Activated CD4-positive, CD25-positive, alpha-beta regulatory T cell treated with anti-CD3 and anti-CD28 coated beads, Interleukin-2, amount 50 U/mL, for 24 hours (primary cell): ENCODE measurements at places on chromosomes 1 and 21.

DNA sequence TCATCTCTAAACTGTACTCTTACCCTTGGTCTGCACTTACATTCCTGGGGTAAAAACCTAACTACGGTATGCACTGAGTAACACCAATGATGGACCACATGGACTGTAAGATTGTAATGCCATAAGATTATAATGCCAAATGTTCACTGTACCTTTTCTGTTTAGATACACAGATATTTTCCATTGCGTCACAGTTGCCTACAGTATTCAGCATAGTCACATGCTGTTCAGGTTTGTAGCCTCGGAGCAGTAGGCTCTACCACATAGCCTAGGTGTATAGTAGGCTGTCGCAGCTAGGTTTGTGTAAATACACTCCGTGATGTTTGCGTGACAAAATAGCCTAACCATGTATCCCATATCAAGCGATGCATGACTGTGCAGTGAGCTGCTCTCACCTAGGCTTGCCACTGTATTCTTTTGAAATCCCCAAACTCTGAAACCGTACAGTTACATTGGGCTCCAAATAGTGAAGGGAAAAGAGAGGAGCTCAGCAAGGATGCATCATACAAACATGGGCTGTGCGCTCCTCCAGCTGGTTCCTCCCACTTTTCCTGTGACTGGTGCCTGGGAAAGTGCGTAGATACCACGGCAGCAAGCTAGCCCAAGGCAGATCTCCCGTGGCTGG lies 35.2 kb downstream of the CFAP57 start:
- ATAC-seq = no peak

GRCh38 chr21:27805696-27806095 lies 838.8 kb upstream of the ADAMTS5 start:
- ATAC-seq = no peak

DNA sequence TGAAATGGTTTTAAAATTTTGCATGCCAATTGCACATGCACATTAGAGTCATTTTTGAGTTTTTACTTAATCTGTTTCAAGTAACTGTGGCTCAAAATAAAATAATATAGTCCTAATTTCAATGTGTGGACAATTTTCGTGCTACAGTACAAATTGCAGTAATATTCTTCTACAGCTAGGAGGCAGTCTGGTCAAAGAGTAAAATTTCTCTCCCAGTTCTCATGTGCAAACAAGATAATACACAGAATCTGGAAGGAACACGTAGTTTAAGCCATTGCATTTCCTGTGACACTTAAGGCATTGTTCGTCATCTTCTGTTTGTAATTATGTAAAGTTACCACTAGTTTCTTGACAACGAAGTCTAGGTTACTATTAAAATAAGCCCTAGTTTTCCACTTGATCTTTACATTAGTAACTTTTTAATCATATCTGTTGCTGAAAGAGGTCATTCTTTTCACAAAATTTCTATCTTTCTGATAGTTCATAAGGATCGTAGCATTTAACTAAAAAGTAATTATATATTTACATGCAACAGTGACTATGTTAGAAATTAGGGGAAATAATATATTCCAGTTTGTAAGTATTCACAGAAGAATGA lies 28.9 kb downstream of the ODR4 start:
- peak; percentile 83 for ATAC-seq

- ATAC-seq = no peak
Measured at GRCh38 chr1:102500758-102501157, 504.0 kb upstream of the OLFM3 start.

DNA sequence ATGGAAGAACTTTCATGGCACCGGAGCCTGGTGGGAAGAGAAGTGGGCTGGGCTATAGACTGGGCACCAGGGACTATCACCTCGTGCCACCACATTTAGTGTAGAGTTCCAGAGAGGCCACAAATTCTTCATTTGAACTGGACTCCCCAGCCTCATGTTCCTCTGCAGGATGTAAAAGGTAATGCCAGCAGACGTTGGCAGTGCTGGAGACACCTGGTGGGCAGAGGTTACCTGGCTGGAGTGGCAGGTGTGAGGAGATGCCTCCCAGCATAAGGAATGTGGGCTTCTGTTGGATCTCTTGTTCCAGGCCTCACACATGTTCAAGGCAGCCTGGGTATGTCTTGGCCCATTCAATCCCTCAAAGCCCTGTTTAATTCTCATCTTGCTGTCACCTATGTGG lies 35.2 kb downstream of the TEX35 start:
- ATAC-seq = no peak

- ATAC-seq = no peak
Measured at GRCh38 chr1:78155121-78155520, 109.4 kb downstream of the GIPC2 start.

DNA sequence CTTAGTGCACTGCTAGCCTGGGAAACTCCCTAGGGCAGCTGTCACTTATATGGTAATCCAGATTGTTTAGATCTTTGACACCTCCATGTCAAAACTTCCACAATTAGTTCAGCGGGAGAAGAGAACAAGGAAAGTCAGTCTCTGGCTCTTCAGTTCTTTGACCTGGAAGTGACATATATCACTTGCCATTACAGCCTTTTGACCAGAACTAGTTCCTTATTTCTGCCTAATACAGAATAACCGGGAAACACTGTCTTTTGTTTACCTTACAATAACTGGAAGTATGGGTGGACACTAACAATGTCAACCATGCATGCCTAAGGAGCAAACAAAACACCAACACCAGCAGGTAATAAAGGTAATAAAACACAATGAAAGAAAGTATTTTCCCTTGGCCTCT lies 68.3 kb downstream of the C4BPA start:
- no peak for ATAC-seq

GRCh38 chr21:38920631-38921398 lies 115.1 kb downstream of the ETS2 start:
- no peak for ATAC-seq

DNA sequence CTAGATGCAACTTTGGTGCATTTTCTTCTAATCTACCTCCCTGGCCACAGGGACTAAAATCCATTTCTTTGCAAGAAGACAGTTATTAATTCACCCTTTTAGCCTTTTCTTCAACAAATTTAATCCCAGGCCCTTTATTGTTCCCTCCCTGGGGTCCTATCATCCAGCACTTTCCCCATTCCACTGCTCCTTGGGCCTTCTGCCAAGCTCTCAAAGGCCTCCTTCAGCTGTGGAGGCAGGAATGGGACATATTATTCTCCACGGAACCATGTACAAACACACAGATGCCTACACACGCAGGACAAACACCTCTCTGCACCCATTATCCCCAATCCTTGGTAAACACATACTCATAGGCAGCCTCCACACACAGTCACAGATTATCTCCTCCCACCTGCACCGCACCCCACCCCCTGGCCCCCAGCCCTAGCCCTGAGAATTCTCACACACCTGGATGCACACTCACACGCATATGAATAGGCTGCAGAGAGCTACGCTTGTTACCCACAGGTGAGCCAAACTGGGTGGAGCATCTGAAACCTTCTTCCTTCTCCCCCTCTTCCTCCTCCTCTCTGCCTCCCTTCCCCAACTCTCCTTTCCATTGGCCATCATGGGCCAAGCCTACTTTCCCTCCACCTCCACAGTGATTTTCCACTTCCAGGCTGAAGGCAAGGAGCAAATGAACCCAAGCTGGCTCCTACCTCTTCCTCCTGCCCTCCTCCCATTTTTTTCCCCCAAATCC lies 11.7 kb downstream of the TAGLN2 start:
- ATAC-seq = no peak

DNA sequence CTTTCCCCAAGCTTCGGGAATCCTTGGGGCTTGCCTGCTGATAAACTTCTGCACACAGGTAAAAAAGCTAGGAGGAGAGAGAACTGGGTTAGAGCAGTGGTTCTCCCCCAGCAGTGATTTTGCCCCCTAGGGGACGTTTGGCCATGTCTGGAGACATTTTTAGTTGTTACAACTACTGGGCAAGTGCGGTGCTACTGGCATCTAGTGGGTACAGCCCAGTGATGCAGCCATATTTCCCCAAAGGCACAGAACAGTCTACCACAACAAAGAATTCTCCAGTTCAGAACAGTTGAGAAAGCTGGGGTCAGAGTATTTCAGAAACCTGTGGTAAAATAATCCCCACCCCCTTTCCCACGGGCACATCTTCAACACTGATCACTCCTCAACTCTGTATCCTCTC lies 41.3 kb downstream of the LRRC71 start:
- peak; percentile 33 for ATAC-seq

DNA sequence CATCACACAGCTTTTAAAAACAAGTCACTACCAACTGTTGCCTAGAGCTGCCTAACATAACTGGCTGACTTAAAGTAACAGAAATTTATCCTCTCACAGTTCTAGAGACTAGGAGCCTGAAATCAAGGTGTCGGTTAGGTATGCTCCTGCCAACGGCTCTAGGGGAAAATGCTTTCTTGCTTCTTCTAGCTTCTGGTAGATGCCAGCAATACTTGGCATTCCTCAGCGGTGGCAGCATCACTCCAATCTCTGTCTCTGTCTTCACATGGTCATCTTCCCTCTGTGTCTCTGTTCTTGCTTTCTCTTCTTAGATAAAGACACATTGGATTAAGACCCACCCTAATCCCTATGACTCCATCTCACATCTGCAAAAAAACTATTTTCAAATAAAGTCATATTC lies 51.5 kb downstream of the DMRTA2 start:
- no peak for ATAC-seq

DNA sequence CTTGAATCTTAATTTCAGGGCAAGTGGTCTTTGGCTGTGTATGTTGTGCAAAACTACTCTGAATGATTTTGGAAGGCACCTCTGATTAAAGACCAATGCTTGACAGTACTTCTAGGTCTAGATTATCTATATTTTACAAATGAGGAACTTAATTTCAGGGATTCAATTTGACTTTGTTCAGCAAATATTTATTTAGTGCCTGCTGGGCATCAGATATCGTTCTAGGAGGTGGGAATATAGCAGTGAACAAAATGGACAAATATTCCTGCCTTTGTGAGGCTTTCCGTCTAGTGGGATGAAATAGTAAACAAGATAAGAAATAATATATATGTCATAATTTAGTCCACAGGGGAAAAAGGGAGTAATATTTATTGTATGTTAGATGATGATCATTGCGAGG lies 4.7 kb downstream of the ZNF326 start:
- no peak for ATAC-seq

DNA sequence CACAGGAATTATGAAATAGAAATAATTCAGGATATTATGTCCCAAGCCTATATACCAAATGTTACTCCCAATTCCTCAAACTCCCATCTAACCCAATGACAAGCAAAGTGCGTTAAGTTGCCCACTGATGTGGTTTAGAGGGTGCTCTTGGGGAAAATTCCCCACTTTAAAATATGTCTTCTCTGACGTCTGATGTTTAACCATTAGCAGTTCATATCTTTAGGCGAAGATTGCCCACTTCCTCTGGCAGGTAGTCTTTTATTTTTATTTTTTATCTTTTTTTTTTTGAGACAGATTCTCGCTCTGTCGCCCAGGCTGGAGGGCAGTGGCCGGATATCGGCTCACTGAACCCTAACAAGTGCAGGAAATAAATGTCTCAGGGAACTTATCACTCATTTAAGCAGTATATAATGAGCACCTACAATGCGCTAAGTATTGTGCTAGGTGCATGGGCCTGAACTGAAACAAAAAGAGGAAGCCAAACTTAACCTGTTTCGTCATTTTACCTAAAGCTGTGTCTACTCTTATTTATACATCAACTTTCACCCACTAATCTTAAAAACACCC lies 1.3 kb upstream of the LYST start:
- peak; percentile 30 for ATAC-seq

GRCh38 chr1:203629016-203629506 lies 2.4 kb downstream of the ATP2B4 start:
- no peak for ATAC-seq

DNA sequence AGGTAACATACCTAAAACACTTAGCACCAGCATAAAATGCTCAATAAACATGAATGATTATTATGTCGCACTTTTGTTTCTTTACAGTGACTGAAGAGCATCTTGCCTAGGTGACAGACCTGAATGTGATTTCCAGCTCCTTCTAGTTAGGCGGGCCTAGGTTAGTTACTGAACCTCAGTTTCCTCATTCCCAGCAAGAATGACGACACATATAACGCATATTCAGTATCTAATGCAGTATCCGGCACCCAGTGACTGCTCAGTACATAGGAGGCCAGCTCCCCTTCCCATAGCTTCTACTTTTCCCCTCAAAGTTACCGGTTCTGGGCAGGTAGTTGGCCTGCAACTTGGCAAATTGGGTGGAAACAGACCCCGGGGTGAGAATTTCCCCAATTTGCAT lies 763 bp downstream of the AUNIP start:
- no peak for ATAC-seq

DNA sequence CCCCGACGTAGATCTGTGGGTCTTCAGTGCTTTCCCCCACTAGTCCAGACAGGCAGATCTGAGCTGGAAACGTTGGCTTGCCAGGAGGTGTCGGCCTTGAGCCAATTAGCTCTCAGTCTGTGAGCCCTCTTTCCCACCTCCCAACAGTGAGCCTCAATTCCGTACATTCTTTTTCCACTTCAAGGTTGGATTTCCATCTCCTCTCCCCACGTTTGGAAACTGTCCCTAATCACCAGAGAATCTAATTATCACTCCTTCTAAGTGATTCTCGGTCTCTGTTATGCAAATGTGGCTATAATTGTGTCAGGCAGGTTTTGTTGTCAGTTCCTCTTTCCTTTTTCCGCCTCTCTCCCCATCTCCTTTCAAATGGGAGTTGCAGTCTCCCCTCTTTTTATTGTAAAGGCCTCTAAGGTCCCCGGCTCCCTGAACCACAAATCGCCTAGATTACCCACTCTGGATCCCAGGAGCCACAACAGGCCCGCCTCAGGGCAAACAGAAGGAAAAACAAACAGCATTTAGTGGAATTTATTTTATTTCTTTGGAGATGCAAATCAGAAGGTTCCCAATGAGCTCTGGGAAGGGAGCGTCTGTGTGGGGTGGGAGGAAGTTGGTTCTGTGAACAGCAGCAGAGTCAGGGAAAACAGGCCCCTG lies 29.4 kb upstream of the LRRN2 start:
- no peak for ATAC-seq

GRCh38 chr21:17088500-17088899 lies 424.3 kb upstream of the CXADR start:
- ATAC-seq = no peak

- ATAC-seq = no peak
Measured at GRCh38 chr21:25081096-25081495, 526.2 kb downstream of the MRPL39 start.

- no peak for ATAC-seq
Measured at GRCh38 chr21:29182691-29183092, 52.2 kb downstream of the MAP3K7CL start.

DNA sequence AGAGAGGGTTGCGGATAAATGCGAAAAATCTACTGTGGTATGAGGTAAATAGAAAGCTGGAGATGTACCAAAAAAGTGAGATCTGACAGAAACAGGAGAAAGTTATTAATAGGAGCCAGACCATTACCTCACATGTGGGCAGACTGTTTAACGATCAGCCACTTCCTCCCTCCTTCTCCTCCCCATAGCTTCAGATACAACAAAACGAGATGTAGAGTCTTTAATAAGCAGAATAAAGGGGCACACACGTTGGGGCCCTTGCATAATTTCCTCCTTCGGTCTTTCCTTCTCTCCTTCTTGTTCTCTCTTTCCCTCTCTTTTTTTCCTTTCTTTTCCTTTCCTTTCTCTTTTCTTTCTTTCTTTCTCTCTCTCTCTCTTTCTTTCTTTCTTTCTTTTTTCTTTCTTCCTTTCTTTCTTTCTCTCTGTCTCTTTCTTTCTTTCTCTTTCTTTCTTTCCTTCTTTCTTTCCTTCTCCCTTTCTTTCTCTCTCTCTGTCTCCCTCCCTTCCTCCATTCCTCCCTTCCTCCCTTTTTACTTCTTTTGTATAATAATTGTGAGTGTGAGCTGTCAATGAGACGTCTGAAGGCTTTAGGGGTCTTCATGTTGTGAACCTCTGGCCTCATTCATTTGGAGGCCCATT lies 242.1 kb downstream of the GRIK1 start:
- ATAC-seq = no peak

- ATAC-seq = no peak
Measured at GRCh38 chr21:38337793-38338192, 81.0 kb downstream of the KCNJ15 start.
